ENCODE measurements at places on chromosomes 12 and 14.

DNA sequence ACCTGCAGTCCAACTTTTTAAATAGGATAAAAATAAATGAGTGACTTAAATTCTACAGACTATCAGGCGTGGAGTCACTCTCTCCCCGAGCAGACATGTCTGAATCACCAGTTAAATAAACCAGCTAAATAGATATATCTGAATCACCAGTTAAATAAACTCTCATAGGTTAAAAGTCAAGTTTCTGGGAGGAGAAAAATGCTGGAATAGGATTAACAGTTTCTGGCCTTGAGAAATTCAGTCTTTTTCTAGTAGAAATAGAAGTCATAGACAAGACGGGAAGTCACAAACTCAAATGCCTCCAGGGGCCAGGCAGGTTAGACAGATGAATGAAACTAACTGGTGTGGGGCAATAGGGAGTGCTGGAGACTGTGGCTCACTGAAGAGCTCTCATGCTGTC, 258.6 kb upstream of the TMEM132C start:
- DNase-seq: no peak

GRCh38 chr14:64930085-64930843, 12.3 kb downstream of the GPX2 start:
- no peak for DNase-seq

- no peak for DNase-seq
Measured at GRCh38 chr14:64069634-64070359, 217.0 kb downstream of the SYNE2 start.

- no peak for DNase-seq
Measured at GRCh38 chr14:67010602-67011001, 178.6 kb upstream of the GARIN2 start.

GRCh38 chr12:75606956-75607355, 95.5 kb upstream of the KRR1 start:
- DNase-seq: no peak

DNA sequence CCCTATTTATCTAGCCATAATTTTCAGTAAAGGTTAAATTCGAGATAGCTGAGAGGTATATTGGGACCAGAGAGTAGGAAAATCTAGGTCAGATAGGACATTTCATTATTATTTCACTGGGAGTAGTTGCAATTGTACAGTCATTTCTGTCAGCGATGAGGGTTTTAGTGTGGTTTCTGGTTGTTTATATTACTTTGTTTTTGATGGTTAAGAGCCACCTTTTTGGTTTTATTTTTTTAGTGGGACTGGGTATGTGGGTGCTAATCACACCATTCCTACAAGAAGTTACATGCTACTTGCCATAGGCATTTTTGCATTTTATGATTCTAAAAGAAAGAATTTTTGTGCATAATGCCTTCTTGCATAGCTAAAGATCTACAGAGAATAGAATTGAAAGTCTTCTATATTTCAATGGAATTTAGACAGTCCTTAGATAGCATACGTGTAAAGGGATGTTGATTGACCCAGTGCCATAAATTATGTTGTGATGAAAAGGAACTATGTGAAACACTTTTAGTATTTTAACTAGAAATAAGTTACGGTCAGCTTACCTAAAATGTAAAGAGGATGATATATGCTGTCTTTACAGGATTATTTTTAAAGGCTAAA, 85.2 kb downstream of the KTN1 start:
- no peak for DNase-seq

GRCh38 chr14:72291908-72292688, 359.9 kb downstream of the RGS6 start:
- no peak for DNase-seq

DNA sequence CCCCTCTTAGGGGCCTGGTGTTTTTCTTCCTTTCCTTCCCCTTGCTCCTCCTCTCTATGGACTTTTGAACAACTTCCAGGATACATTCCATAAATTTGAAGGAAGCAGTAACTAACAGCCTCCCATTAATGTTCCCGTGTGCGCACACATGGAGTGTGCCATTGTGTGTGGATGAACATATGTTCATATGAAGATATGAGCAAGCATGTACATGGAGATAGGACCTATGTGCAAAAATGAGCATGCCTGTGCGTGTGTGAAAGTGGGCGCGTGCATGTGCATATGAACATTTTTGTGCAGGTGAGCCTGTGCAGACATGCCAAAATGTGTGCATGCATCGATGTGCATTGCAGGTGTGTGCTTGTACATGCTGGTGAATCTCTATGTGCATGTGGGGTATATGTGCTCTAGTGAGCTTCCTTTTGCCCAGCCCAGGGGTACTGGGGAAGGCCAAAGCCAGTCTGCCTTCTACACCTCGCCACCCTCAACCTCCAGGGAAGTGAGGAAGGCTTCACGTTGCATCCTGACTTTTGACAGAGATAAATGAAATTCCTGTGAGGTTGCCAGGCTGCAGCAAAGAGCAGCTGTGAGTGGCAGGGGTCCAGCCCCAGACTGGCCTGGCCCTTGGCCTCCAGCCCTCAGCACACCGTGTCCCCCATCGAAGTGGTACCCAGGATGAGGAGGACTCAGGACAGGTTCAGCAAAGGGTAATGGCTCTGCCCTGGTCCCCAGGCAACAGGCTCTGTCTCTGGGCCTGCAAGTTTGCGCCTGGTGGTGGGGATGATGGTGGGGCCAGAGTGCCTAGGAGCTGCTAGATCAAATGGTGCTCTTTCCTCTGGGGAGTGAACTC, 21.1 kb upstream of the PGF start:
- DNase-seq: no peak

GRCh38 chr14:72682188-72682587, 211.7 kb downstream of the DPF3 start:
- no peak for DNase-seq

DNA sequence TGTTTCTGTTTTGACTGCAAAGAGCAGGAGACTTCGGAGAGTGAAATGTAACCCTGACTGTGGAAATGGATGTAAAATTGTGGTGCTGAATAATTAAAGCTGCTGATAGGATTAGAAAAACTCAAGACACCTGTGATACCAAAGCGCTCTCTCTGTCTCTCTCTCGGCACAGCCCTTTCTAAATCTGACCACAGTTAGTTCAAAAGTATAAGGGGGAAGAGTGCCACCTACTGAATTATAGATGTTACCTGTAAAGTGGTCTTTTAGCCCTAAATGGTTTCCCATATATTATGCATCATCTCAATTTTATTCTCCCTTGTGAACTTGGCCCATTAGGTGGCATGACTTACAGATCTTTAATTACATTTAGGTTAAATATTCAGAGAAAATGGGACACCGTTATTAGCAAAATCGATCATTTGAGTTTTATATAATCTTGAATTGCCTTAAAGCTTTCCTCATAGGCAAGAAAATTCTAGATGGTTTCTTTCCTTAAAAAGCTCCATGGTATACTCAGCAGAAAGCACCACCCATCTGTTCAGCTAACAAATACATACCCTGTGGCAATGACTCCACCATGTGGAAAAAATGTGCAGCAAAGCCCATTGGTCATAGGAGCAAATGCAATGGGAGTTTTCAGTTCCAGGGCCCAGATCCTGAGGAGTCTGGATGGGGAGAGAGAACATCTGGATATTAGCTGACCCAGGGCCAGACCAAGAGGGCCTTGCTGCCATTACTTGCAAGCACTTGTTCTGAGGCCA, 18.1 kb downstream of the RFC5 start:
- DNase-seq: no peak
